AG09319 (cell line): ENCODE measurements at places on chromosomes 16 and 17.

- no peak for DNase-seq
Observed at GRCh38 chr16:73599351-73599750, 551.4 kb upstream of the ZFHX3 start.

DNA sequence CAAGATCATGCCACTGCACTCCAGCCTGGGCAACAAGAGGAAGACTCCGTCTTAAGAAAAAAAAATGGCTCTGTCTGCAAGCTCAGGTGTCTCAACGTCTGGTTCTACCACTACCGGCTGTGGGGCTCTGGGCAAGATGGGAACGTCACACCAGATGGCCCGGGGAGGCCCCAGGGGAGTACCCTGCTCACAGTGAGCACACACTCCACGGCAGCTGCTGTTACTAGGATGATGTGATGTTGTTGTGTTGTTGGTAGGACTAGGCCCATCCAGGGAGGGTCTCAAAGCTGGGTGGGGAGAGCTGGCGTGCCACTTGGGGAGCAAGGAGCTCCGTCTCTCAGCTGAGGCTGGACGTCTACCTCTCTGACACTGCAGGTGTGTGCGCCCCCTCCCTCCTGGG, 9.4 kb upstream of the NPTX1 start:
- DNase-seq = no peak

- DNase-seq = no peak
Observed at GRCh38 chr17:35890774-35891155, 10.6 kb upstream of the CCL5 start.

DNA sequence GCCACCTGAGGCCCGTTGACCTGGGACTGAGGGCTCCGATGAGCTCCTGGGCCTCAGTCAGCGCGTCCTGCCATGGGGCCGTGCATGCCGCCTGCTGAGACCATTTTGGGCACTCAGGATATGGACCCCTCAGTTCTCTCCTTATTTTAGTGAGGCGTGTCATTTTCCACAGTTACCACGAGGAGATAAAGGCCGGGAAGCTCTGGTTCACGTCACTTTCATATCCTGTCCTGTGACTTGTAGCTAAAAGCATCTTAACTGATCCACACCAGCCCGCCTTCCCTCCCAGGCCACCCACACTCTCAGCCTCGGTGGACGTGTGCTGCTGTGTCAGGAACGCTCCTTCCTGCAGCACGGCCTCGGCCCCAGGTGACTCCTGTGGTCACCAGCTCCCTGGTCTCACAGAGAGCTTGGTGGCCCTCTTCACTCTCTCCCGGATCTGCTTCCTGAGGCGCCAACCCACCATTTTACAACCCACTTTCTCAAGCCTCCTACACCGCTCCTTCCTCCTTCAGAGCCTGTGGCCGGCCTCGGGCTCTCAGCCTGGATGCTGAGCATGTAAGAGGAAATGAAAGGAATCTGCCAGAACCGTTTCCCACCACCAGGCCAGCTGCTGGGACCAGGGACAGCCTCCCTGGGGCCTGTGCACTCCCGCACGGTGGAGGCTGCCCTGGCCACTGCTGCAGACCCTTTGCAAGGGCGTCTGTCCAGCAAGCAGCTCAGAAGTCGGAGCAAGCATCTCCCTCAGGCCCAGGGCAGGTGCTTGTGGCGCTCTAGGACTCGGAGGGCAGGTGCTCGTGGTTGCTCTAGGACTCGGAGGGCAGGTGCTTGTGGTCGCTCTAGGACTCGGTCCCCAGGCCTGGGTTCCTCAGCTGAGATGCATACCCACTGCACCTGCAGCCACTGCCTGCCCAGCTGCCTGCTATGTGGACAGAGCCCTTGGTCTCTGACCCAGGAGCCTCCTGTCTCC, 23.9 kb upstream of the FASN start:
- no peak for DNase-seq

DNA sequence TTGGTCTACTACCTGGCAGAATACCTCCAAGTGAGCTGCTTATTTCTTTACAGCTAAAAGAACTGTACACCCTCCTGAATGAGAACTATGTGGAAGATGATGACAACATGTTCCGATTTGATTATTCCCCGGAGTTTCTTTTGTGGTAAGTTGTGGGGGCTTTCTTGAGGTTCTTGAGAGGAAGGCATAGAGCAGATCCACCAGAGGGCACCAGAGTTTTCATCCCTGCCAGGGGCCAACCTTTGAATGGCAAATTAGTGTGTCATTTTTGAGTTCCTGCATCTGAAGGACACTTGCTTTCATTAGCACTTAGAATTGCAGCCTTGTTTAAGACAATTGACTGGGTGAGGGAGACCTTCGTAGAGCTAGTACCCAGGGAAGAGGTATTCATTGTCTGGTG, 35.0 kb downstream of the NMT1 start:
- no peak for DNase-seq

DNA sequence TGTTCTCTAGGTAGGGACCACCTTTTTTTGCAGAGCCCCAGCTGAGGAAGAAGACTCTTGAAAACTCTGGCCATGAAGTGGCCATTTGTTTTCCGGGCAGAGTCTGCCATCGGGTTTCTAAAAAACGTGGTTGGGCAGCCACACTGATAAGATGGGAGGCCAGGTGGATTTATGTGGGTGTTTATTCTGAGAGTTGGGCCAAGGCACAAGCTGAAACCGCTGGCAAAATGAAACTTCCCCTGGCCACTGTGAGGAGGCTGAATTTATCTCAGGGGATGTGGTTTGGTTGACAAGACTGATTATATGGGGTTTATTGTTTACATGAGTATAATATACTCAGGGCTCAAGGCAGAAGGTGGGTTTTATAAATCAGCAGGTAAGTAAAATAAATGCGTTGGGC, 421.8 kb downstream of the UTP18 start:
- no peak for DNase-seq
